ENCODE measurements at places on chromosomes 11 and 22.

DNA sequence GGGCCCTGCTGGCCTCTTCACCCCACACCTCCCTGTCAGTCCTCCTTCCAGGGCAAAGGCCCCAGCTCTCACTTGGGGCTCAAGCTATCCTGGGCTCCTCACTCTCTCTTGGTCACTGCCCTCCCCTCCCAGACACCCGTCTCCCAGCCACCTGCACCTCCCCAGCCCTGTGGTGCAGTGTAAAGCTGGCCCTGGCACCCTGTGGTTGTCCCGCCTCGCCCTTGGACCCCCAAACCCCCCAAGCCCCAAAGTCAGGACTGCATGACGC lies 16.8 kb upstream of the PPARA start:
- no peak for DNase-seq

DNA sequence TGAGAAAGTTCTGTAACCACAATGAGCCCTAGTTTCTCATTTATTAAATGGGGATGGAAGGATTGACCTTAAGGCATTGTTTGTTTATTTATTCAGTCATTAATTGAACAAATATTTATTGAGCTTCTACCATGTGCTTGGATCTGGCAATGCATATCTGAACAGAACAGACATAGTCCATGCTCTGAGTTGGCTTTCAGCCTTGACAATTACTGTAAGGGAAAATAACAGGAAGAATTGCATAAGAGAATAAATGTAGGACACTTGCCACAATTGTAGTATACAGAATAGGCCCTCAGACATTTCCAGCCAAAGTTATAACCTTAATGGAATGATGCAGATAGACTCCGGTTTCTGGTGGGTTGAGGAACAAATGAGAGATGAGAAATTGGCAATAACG lies 160.5 kb upstream of the TTC12 start:
- no peak for DNase-seq

GRCh38 chr11:107562647-107563208 lies 2.8 kb downstream of the ALKBH8 start:
- no peak for DNase-seq

DNA sequence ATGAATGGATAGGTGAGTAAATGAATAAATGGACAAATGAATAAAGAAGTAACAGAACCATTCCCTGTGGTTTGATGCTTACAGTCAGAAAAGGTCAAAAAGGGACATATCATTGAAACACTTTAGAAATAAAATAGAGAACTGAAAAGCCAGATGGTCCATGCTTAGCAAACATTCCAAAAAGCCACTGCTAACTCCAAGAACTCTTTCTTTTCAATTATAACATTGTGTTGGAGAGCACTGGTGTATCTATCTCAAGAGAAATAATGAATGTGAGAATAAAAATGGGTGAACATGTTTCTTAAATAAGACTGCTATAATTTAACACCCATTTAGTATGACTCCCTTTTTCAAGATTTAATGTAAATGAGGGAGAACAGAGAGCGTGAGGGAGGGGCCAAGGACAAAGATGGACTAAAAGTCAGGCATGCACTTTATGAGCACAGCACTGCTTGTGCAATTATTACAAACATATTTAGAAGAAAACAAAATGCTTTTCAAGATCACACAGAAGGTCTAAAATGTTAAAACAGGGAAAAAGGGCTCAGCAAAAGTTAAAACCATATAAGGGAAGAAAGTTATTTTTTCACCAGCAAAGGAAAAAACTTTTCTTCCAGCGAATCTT lies 224.3 kb upstream of the PITPNB start:
- no peak for DNase-seq

- DNase-seq: no peak
These were observed 12.5 kb upstream of the CHST1 start for GRCh38 chr11:45677770-45678512.

- no peak for DNase-seq
These were observed 214.1 kb downstream of the FAM76B start for GRCh38 chr11:95575517-95575916.

DNA sequence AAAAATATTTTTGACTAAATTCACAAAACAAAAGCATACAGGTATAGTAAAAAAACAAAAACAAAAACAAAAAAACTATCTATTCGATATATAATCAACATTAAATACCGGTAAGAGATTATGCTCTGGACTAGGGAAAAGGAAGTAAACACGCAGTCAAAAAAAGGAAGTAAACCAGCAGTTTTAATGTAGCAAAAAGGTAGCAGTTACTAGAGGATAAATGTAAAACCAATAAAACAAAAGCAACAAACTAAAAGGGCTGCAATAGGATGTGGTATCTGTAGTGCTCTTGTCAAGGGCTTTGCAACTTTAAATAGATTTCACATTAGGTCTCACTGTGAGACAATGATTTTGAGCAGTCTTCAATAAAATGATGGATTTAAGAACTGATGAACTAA lies 2.4 kb downstream of the TRIM22 start:
- DNase-seq: no peak

DNA sequence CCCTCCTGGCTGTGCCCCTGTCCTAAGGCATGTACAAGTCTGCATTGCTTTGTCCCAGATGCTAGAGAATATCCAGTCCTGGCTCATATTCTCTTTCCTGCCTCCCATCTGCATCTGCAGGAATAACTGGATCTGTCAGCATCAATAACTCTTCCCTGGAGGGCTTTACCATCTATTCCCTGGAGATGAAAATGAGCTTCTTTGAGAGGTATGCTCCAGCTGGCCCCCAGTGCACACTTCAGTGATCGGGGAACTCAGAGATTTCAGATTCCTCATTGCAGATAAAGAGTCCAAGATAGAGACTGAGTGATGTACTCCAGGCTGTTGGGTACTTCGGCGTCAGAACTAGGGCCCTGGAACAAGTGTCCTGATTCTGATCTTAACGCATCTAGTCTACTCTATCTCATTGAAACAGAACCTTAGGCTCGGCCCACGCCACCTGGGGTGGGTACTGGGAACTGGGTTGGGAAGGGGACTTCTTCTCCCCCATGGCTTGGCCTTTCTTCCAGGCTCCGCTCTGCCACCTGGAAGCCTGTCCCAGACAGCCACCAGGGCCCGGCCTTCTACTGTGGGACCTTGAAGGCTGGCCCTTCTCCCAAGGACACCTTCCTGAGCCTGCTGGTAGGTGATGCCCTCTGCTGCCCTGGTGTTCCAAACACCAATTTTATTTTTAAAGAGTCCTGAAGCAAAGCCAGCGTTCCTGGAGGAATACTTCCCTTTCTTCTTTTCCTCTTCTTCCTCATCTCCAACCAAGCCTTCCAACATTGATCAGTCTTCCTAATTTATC lies 17.8 kb upstream of the GLB1L2 start:
- no peak for DNase-seq

GRCh38 chr11:22430141-22430541 lies 92.0 kb downstream of the SLC17A6 start:
- no peak for DNase-seq

- no peak for DNase-seq
These were observed 11.6 kb downstream of the LMNTD2 start for GRCh38 chr11:548700-549603.

GRCh38 chr11:18322818-18323570 lies 627 bp downstream of the GTF2H1 start:
- no peak for DNase-seq

DNA sequence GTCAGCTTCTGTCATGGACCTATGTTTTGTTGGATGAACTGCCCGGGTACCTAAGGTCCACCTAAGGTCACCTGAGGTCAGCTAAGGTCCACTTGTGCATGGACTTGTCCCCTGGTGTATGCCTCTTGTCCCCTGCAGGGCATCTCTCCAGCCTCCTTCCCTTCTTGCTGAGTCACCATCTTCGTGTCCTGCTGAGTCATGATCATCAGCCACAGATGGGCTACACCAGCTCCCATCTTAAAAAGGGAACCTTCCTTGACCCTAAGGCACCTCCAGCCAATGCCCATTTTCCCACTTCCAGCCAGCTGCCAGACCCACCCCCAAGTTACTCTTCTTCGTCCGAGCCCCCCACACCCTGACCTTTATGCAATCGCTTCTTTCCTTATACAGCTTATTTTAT lies 544.9 kb downstream of the TBC1D22A start:
- DNase-seq: no peak

GRCh38 chr22:43922123-43922522 lies 1.5 kb upstream of the PNPLA3 start:
- no peak for DNase-seq

- DNase-seq: no peak
These were observed 41.3 kb downstream of the LRP5 start for GRCh38 chr11:68353669-68354068.

Data from stimulated activated CD8-positive, alpha-beta memory T cell treated with anti-CD3 and anti-CD28 coated beads, Interleukin-7, amount 100 ng/mL, for 24 hours (primary cell).